ENCODE measurements at places on chromosomes 3 and 15.
A peak's percentile ranks its signal among the peaks of the same experiment; 100 is the strongest.

DNA sequence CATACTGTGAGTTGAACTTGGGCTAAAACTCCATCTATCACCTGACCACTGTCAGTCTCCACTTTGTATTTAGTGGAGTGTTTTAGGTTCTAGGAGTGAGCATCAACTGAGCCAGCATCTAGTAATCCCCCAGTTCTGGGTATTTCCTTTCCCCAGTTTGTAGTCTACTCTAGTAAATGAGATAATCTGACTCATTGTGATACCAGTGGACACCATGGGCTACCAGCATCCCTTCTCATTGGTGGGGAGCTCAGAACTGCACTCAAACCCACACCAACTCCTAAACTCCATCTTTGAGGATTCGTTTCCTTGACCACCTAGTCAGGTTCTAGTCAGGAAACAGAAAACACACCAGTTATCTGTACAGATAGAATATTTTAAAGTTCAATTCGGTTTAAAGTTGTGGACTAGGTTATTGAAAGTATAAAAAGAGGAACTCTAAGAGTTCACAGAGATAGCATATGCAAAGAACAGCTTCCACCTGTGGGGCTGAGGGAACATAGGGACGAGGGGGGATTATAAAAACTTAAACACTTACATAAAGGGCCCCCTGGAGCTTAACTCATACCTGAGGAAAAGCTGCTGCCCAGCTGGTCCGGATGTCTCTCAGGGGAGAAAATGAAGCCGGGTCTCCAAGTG lies 36.0 kb downstream of the LEO1 start:
- DNase-seq: no peak

GRCh38 chr3:128698211-128699047 lies 27.6 kb upstream of the RAB7A start:
- no peak for DNase-seq

GRCh38 chr15:94002041-94002440 lies 229.3 kb upstream of the MCTP2 start:
- no peak for DNase-seq

- no peak for DNase-seq
Measured at GRCh38 chr15:70522323-70522966, 240.9 kb downstream of the UACA start.

DNA sequence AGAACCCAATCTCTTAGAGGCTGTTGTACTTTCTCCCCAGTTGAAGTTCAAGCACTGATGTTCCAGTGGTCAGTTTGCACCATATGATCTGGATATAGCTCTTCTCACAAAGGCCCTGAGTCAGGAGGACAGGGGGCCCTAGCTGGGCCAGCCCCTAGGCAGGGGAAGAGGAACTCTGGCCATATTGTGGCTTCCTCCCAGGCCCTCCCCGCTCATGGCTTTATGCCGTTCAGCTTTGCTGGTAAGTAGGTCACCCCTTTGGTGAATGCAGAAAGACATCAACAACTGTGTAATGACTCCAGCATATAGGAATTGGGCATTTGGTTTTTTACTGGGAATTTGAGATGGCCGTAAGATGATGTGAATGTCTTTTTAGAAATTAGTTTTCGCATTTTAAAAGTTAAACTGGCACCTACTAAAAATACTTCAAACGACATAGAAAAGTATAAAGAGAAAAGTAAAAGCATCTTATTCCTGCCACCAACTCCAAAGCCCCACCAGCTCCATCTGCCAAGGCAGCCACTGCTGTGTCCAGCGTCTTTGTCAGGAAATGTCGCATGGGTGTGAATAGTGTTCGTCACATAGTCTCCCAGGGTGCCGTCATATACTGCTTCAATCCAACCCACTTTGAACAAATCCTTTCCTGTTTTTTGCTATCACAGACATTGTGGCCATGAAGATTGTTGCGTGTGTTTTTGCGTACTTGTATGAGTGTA lies 25.3 kb downstream of the CCR9 start:
- no peak for DNase-seq

DNA sequence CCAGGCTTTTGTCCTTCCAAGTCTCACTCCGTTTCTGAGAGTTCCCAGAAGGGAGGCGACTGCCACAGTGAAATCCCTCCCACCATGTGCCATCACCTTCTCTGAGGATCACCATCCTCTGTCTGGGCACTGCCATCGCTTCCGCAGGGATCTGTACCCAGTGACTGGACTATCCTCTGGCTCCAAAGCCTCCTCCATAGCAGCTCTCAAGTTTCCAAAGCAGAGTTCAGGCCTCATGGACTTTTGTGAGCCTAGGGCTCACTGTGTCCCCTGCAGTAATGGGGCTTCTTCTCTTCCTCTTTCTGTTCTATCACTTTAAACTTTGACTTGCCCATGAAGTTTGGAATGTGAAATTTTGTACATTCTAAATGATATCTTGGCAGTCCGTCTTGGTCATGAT lies 63.9 kb downstream of the TIPARP start:
- DNase-seq: no peak

DNA sequence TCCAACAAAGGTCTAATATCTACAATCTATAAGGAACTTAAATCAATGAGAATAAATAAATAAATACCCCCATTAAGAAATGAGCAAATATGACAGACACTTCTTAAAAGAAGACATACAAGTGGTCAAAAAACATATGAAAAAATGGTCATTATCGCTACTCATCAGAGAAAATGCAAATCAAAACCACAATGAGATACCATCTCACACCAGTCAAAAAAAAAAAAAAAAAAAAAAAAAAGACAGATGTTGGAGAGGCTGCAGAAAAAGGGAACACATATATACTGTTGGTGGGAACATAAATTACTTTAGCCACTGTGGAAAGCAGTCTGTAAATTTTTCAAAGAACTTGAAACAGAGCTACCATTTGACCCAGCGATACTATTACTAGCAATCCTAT lies 31.6 kb upstream of the OR5H6 start:
- DNase-seq: no peak

DNA sequence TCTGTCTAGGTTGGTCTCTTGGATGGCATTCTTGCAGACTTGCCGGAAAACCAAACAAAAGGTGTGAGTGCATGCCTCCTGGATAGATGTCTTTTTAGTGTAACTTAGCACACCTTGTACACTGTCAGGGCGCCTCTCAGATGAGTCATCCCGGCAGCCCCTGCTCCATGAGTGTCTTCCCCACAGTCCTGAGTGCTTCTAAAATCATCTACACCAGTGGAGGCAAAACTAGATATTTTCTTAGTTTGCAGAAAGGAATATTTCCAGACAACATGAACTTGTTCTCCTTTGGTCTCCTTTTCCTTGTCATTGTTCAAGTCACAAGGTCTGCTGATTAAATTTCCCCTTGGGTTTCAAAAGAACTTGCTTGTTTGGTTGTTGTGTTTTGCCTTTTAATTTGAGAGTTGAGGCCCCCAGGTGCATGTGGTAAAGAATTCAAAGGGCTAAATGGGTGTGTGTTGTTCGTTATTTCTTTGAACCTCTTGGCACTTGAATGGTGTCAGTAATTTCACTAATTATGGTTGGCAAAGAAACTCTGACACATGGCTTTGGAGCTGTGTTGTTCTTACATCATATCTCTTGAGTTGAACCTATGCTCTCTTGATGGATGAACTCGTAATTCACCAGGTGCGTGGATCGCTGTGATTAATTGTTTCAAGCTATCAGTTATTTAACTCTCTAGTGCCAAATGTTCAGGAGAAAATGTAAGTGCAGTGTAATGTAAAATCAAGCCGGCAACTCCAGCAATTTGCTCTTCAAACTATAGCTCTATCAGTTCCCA lies 98.2 kb downstream of the IGF1R start:
- DNase-seq: no peak

DNA sequence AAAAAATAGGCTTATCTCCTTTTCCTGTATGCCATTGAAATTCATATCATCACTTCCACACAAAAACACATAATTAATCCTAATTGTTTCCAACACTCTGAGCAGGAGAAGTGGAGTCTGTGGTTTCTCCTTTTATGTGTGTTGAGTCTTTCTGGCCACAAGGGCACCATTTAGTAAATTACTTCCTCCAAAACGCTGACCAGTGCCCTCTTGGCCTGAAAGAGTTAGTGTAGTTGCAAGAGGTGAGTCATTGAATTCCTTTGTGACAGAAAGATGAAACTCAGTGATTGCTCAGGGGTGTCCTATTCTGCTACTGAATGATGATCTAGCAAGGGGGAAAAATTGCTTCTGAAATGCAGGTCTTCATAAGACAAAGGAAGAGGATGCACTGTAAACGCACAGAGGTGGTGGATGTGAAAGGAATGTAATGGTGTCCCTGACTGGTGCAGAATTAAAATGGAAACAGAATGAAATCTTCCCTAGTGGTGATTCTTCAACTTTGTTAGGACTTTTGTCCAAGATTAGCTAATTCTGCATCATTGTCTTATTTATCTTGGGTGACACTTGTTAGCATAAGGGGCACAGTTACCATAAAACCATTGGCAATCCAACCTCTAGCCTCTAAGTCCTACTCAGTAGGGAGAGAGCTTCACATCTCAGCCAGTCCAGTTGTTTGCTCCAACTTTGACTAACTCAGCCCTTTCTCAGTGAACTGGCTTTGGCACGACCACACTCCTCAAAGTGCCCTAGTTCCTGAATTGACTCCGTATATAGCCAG lies 208.4 kb upstream of the NANOGP8 start:
- DNase-seq: peak; percentile 89

GRCh38 chr15:90036806-90037510 lies 35.8 kb downstream of the ZNF710 start:
- no peak for DNase-seq

- DNase-seq: peak; percentile 61
Measured at GRCh38 chr3:177680472-177680821, 483.2 kb upstream of the TBL1XR1 start.

DNA sequence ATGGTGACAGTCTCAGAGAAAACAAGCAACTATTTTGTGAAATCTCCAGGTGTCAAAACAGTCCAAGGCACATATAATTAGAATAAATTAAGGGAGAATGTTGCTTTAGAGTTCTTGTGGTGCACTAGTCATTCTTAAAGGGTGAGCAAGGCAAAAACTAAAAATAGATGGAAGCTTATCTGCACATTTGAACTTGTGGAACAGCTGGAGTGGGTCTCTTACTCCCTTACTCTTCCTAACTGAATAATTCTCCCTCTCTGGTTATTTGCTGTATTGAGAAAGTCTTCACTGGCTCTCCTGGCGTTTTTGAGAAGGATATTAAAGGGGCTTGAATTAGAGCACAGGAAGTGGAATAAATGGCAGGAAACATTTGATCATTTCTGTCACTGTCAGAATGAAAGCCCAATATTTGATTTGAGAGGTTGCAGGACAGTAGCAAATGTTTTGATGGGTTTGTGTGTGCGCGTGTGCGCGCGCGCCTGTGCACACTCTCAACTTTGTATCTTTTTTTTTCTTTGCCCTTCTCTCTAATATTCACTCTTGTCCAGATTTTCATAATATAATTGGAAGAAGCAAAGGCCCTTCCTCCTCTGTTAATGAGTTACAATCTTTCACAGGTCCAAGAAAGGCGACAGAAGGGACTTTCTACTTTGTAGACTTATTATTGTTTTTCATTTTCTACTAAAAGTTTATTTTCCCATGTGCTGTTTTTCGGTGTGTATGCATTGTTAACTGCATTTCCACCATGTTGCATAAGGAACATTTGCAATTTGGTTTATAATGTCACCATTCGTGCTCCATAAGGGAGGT lies 40.9 kb downstream of the AKAP13 start:
- peak; percentile 72 for DNase-seq

DNA sequence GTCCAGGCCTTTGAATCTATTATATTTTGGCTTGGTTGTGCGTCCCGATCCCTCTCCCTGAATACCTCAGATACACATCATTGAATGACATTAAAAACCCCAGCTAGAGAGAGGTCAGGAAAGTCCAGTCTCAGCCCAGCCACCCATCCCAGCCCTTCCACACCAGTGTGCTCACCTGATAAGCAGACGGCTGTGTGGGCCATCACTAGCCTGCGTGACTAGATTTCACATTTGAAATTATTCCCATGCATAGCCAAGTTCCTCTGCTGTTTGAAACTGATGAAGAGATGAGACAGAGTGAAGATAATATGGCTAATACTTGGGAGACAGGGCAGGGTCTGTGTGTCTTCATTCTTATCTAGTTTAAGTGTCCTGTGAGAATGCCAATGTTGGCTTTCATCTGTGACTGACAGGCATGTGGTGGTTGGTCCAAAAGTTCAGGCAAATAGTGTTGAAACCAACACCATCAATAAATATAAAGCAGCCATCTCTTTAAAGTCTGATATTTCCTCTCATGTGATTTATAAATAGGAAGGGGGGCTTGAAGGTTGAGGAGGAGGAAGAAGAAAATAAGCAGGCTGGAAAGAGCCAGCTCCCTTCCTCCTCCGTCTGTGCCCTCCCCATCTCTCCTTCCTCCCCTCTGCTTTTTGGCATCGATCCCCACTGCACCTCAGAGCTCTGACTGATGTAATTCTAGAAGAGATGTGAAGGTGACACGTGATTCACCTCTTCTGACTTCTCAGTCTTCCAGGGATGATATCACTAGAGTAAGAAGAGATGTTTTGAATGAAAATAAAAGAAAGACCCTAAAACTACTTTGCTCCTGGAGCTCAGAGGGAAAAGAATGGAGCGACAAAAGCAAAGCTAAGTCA lies 5.1 kb downstream of the FAM43A start:
- peak; percentile 38 for DNase-seq

- no peak for DNase-seq
Measured at GRCh38 chr3:188174317-188175044, 20.5 kb downstream of the LPP start.

- DNase-seq: peak; percentile 62
Measured at GRCh38 chr3:122004991-122005565, 17.0 kb downstream of the ILDR1 start.

- no peak for DNase-seq
Measured at GRCh38 chr3:59654123-59654479, 604.3 kb upstream of the CFAP20DC start.

- DNase-seq: no peak
Measured at GRCh38 chr3:77102951-77103769, 63.3 kb downstream of the ROBO2 start.

DNA sequence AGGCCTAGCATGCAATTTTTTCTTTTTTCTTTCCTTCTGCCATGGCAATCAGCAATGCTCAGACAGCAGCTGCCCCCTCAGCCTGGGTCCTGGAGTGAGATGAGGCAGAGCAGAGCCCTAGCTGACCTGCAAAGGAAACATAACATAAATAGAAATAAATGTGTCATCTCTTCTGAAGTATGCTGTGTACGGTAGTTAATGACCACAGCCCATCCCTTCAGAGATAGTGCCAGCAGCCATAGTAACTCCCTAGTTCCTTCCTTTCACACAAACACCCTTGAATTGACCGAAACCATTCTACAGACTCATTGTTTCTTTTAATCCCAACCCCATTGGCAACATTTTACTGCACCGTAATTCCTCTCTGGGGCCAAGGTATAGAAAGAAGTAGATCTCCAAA lies 8.4 kb upstream of the CD47 start:
- no peak for DNase-seq

GRCh38 chr3:124881976-124882697 lies 5.0 kb downstream of the ITGB5 start:
- no peak for DNase-seq

DNA sequence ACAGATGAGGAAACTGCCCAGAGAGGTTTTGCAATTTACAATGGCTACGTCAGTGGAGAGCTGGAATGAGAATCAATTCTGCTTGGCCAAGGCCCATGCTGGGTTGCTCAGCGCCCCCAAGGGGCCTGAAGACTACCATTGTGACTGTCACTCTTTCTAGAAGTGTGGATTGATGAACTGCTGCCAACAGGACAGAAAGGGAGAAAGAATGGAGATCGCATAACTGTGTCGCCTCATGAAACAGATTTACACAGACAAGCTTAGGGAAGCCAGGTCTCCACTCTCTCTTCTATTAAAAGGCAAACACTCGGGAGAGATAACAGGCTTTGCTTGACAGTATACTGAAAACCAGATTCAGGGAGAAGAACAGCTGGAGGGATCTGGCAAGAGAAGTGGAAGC lies 160.0 kb downstream of the STT3B start:
- DNase-seq: no peak

- peak; percentile 63 for DNase-seq
Measured at GRCh38 chr3:129112308-129113052, 9.1 kb downstream of the RAB43 start.
